CD8-positive, alpha-beta T cell (primary cell): ENCODE measurements at places on chromosomes 12 and 14.

GRCh38 chr12:97112136-97112535 is 205.1 kb downstream of the NEDD1 start:
- no peak for DNase-seq

- DNase-seq: no peak
These were observed 496.3 kb downstream of the NELL2 start for GRCh38 chr12:44379831-44380230.

DNA sequence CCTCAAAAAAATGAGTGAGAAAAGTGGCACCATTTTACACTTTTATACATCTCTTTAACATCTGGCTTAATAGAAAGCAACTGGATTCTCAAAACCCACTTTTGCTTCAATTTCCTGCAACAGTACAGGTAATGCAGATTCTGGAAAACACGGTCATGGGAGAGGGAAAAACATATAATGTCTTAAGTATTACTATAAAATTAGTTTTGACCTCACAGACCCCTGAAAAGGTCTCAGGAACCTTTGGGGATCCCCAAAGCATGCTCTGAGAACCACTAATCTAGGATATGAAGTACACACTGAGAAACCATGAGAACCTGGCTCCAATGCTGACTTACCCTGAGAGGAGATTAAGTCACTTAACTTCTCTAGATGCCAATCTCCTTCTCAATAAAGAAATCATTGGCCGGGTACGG is 64.7 kb downstream of the PPP2R5E start:
- DNase-seq: no peak

- no peak for DNase-seq
These were observed 361.9 kb upstream of the FAR2 start for GRCh38 chr12:28787151-28787550.

DNA sequence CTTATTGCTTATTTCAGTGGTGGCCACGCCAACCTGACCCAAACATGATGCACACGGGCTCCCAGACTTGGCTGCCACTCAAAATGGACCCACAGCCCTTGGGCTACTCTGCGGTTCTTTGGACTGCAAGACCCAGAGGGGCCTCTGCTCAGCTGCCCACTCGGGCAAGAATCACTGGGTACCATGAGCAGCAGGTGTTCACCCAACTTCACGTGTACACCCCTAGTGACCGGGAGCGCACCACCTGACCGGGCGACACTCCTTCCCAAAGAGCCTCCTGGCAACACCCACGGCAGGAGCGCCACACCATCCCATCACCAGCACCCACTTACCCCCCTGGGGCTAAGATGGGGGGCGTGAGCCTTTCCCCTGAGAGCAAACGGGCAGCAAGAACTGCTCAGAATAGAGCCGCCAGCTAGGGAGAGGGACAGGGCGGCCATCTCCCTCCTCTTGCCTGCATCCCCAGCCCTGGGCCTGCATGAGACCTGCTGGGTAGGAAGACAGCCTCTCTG is 32.0 kb downstream of the CCNK start:
- peak; percentile 48 for DNase-seq

- no peak for DNase-seq
These were observed 352.3 kb downstream of the CACNA1C start for GRCh38 chr12:2405039-2405438.

- no peak for DNase-seq
These were observed 71.0 kb downstream of the SLC6A15 start for GRCh38 chr12:84841591-84841990.
